ENCODE measurements at places on chromosomes 4 and X. TPM values are rescaled to one million over a fixed set of nuclear protein-coding genes. Genes with fewer than 3 reads are reported as not detected.

LANCL3 gene
- total RNA-seq: 0.29 TPM

DNA sequence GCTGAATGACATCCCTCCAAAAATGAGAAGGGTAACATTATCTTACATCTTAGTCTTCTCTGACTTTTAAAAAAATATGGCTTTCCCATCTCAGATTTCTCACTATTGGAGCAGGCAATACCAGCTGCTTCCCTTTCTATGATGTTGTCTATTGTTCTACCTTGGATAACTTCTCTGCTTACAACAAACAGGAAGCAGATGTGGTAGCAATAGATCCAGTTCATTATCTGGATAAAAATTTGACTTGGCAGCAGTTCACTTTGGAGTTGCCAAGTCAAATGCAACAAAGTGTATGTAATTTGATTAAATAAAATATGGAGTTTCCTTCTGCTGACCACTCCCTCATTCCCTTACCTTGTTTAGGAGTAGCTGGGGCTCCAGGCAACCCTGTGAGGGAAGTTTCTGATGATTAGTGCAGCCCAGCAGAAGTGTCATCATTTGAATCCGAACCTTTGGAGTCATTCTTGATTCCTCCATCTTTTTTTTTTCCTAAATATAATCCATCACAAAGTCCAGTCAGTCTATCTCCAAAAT, 72.0 kb upstream of the GPRIN3 start:
- peak; percentile 78 for DNase-seq

FGF5 gene
- 1.9 TPM for total RNA-seq

- peak; percentile 41 for DNase-seq
Measured at GRCh38 chr4:176841711-176842112, 49.0 kb upstream of the VEGFC start.

GRCh38 chr4:65651031-65651430, 19.3 kb downstream of the EPHA5 start:
- DNase-seq: no peak

GRCh38 chrX:6968231-6968630, 179.3 kb upstream of the STS start:
- no peak for DNase-seq

GRCh38 chr4:72468904-72469502, 100.0 kb downstream of the ADAMTS3 start:
- peak; percentile 37 for DNase-seq

GRCh38 chrX:8418301-8418700, 46.3 kb upstream of the VCX3B start:
- DNase-seq: no peak

GRCh38 chrX:131068945-131069719, 11.0 kb downstream of the ARHGAP36 start:
- no peak for DNase-seq

DNA sequence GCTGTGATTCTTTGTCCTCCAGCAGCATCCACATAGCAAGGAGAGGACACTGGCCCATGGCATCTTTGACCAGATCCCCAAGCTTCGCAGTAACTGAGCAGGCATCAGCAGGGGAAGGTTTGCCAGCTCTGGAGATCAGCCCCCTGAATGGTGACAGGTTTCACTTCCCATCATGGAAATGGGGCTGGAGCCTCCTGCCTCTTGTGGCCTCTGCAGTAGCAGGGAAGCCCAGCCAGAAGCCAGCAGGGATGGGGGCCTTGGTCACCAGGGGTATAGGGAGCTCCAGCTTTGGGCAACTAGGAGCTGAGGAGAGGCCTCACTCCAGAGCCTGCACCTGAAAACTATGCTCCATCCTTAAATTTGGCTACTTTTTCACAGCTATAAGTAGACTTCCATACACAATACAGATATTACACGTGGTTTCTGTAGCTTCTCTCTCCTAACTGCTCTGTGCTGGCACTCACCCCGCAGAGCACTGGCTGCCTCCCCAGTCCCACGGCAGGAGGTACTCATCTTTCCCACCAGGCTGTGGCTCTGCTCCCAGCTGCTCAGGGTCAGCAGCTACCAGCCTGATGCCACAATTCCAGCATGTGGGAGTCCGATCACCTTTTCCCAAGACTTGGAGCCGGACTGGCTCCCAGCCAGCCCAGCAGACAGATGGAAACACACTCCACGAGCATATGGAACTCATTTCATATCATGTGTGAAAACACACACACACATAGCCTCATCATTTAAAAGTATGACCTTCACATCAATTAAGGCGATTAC, 2.8 kb downstream of the TMEM271 start:
- no peak for DNase-seq

FAM47A gene
- total RNA-seq: not detected

DNA sequence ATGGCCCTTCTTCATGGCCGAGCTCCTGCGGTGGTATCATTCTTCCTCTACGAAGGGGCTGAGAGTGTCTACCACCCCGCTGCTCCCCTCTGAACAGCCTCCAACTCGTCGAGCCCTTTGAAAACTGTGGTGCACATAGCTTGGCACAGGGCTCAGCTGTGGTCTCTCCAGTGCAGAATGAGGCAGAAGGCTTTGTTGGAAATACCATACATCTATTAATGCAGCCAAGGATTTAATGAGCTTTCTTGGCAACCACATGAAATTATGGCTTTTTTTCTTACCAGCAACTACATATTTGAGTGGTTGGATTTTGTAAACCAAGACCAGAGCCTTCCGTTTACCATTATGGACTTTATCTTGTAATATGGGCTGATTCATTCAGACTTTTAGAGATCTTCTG, 61.7 kb upstream of the CBR4 start:
- DNase-seq: no peak

GRCh38 chr4:74627093-74627492, 167.2 kb downstream of the BTC start:
- no peak for DNase-seq

DNA sequence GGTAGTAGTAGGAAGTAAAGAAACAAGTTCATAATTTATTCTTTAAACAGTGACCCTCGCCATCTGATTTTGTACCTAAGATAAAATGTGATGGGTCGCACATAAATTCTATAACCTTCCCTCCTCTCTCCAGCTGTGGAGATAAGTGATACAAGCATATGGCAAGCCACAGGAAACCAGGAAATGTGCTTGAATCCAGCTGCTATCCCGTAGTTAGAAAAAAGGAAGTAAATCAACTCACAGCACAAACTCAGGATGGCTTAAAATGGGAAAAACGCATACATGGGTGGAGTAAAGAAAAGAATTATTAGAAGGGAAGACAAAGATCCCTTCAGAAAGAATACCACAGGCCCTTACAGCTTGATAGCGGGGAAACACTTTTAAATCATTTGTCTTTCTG, 78.2 kb downstream of the ZNF827 start:
- DNase-seq: no peak

- DNase-seq: no peak
Measured at GRCh38 chrX:35841872-35842271, 43.7 kb downstream of the MAGEB16 start.

DNA sequence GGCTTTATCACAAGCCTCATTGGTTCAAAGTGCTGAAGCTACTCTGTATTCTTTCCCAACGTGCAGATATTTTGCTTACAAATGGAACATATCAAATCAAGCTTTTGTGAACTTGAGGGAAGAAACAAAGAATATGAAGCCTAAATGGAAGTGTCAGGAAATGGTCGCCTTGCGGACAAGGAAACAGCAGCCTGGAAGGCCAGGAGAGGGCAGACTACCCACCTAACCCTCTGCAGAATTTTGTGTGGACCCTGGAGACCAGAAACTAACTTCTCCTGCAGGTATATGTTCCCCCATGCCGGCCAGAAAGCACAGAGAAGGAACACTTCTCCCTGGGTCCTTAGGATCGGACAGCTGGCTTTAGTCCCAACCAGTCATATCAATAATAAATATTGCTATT, 1425.8 kb downstream of the PCDH7 start:
- DNase-seq: no peak

GRCh38 chr4:63211375-63211774, 1197.9 kb downstream of the TECRL start:
- DNase-seq: no peak

GRCh38 chr4:8211737-8212581, 12.9 kb downstream of the SH3TC1 start:
- no peak for DNase-seq

DNA sequence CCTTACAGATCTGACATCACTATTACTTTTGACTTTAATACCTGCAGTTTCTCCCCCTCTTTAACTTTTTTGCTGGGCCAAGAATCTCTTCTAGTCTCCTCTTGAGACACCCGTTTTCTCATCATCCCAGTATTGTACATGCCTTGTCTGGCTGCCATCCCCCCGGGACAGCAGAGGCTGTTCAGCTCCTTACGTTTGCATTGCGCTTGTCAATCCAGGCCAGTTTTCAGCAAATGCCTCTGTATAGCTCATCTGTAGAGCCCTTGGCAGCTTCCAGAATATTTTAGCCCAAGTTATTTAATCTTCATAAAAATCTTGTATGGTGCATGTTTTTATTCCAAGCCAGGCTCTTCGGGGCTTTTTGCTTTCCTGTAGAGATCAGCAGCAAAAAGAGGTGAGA, 22.3 kb upstream of the HOPX start:
- no peak for DNase-seq

DNA sequence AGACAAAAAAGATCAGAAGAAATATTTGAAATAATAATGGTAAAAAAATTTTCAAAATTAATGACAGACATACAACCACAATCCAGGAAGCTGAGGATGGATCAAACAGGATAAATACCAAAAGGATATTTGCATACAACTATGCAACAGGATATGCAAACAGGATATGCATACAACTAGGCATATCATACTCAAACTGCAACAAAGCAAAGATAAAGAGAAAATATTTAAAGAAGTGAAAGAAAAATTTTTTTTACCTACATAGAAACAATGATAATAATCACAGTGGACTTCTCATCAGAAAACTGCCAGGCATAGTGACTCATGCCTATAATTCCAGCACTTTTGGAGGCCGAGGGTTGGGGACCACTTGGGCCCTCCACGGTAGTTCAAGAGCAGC, 11.3 kb upstream of the DHX15 start:
- no peak for DNase-seq

ODAPH gene
- not detected for total RNA-seq

GRCh38 chrX:153953342-153953830, 8.9 kb upstream of the RENBP start:
- DNase-seq: no peak

- no peak for DNase-seq
Measured at GRCh38 chr4:773214-773613, 52.7 kb downstream of the CPLX1 start.

KDR gene
- total RNA-seq: 496 TPM

DNA sequence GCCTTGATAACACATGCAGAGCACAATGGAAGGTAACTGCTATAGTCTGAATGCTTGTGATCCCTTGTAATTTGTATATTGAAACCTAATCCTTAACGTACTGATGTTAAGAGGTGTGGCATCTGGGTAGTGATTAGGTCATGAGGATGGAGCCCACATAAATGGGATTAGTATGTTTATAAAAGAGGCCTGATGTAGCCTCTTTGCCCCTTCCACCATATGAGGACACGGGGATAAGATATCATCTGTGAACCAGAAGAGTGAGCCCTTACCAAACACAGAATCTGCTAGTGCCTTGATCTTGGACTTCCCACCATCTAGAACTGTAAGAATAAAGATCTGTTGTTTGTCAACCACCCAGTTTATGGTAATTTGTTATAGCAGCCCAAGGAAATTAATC, 1074.2 kb upstream of the INTU start:
- DNase-seq: no peak

NLGN3 gene
- 0.10 TPM for total RNA-seq

DUSP9 gene
- not detected for total RNA-seq

DNA sequence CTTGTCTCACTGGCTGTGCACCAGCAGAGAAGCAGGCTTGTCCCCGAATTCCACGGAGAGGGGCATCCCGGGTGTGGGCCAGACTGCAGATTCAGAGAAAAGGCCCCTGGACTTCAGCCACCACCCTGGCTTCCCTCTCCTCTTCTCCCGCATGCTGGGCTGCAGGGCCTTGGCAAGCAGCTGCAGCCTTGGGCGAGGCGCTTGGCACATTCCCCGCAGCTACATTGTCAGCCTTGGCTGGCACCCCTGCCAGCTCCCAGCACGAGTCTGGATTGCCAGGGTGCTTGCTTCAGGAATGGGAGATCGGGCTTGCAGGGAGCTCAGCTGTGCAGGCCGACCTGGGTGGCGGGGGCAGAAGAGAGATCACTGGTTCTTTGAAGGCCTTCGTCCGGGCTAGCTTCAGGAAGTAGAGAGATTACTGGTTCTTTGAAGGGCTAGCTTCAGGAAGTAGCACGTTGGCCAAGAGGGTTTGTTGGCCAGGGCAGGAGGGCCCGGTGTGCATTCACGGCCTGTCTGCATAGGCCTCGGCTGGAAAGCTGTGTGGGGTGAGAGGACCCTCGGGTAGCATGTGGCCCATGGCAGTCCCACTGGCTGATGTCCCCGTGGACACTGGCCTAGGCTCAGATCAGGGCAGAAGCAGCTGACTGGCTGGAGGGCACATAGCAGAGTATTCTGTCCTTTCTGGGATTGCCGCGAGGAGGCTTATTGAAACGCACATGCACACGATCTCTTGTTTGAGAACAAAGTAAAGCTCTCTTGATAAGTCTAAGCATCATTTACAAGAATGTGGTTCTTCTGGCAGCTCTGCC, 2.7 kb downstream of the ABCD1 start:
- DNase-seq: no peak

- DNase-seq: no peak
Measured at GRCh38 chr4:143273160-143273917, 63.3 kb upstream of the GAB1 start.
